ENCODE measurements at places on chromosomes 5 and 9.

GRCh38 chr5:159792180-159792579, 124.1 kb upstream of the ADRA1B start:
- DNase-seq, result no peak

- no peak for DNase-seq
Measured at GRCh38 chr5:44888435-44888834, 79.7 kb downstream of the MRPS30 start.

DNA sequence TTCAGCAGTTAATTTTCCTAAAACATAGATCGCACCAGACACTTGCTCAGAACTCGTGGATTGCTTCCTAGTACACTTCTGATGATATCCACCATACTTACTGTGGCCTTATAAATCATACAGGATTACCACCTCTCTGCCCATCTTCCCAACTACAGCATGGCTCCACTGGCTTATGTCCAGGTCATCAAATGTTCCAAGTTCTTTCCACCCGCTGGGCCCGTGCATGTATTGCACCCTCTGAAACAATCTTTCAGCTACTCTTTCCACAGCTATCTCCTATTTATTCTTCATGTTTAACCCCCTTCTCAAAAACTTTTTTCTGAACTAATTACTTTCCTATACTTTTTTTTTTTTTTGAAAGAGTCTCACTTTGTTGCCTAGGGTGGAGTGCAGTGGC, 18.5 kb downstream of the FBXW2 start:
- DNase-seq, result no peak

- peak; percentile 61 for DNase-seq
Measured at GRCh38 chr5:59020611-59021285, 437.9 kb downstream of the RAB3C start.

DNA sequence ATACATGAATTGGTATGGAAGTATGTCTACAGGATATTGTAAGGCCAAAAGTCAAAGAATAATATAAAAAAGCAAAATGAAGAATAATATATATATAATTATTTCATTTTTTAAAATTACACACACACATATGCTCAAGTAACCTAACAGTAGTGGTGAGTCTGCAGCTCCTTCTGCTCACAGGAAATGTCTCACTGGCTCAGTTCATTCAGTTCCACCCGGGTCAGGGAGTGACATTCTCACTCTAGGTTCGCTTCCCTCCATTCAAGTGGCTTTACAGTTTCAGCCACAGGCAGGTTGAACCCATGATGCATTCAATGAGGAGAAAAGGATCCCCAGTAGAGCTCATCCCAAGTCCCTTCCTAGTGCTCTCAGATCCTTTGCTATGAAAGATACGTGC, 90.8 kb downstream of the SUSD1 start:
- DNase-seq, result no peak

DNA sequence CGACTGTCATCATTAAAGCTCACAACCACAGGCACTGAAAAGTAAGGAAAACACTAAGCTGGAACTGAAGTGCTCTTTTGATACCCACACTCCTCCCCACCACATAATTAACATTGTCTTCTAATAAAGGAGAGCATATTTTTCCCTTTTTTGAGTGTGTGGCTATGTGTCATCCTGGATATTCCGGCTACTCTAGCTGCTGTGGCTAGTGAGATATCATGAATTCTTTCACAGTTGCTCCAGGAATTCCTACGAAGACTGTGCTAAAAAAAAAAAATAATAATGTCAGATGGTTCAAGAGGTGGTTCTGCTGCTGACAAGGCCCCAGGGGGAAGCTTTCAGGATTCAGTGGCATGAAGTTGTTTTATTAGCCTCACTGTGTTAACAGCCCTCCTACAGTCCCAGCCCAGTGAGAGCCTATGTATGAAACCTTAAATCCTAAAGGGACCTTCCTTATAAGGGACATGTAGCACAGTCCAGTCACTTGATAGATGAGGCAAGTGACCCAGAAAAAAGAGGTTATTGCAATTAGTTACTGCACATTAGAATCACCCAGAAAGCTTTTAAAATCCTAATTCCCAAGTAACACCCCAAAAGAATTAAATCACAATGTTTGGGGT, 46.6 kb downstream of the TMEM252 start:
- DNase-seq, result no peak

- DNase-seq, result no peak
Measured at GRCh38 chr9:130833031-130833990, 1.7 kb upstream of the ABL1 start.

- DNase-seq, result no peak
Measured at GRCh38 chr5:69502767-69503488, 10.3 kb downstream of the OCLN start.

- no peak for DNase-seq
Measured at GRCh38 chr5:158807946-158808345, 291.8 kb downstream of the EBF1 start.

GRCh38 chr9:105854026-105854782, 159.9 kb downstream of the TMEM38B start:
- no peak for DNase-seq

GRCh38 chr5:107739661-107740060, 68.9 kb upstream of the EFNA5 start:
- no peak for DNase-seq

DNA sequence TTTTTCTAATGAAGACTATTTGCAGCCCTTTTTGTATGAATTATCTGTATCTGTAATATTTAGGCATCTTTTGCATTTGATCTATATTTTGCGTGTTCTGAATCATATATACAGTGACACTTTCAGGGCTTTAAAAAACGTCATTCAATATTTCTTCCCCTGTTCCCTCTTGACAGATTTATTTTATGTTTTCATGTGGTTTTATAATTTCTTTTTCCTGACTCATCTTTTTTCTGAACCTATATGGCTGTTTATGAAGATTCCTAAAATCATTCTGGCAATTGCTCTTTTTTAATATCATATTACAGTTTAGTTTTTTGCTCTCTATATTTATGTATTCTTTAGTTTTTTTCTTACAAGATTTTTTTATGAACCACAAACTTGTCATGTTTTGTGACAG, 67.6 kb downstream of the SMARCA2 start:
- no peak for DNase-seq

DNA sequence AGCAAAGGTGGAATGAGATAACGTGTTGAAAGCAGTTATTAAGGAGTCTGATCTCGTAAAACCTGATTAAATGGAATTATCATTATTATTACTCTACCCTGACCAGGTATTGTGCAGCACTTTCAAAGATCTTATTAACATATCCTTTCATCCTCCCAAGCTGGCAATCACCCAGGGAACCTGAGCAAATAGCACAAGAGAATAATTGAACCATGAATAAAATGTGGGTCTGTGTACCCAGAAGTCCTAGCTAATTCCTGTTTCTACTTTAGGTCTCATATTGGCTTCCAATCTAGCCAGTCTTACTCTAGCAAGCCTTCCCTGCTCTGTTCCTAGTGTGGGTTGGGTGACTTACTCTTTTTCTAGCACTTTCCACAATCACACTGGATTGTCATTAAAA, 162.2 kb upstream of the STK32A start:
- DNase-seq, result no peak

- DNase-seq, result no peak
Measured at GRCh38 chr5:123511290-123511647, 708 bp upstream of the CSNK1G3 start.

DNA sequence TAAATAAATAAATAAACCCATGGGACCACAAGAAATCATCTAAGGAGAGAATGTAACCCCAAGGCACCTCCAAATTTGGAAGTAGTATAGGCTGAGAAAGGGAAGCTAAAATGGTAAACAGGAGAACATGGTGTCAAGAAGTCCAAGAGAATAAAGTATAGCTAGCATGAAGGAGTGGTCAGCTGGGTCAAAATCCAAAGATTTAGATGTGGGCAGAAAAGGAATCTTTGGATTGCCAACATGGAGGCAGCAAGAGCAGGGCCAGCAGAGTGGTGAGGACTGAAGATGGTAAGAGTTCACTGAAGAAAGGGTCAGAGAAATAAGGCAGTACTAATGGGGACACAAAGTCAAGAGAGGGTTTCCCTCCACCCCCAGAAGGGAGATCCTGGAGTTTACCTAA, 53.0 kb downstream of the TSSK1B start:
- DNase-seq, result no peak

GRCh38 chr5:60173667-60174066, 280.1 kb upstream of the PDE4D start:
- no peak for DNase-seq

DNA sequence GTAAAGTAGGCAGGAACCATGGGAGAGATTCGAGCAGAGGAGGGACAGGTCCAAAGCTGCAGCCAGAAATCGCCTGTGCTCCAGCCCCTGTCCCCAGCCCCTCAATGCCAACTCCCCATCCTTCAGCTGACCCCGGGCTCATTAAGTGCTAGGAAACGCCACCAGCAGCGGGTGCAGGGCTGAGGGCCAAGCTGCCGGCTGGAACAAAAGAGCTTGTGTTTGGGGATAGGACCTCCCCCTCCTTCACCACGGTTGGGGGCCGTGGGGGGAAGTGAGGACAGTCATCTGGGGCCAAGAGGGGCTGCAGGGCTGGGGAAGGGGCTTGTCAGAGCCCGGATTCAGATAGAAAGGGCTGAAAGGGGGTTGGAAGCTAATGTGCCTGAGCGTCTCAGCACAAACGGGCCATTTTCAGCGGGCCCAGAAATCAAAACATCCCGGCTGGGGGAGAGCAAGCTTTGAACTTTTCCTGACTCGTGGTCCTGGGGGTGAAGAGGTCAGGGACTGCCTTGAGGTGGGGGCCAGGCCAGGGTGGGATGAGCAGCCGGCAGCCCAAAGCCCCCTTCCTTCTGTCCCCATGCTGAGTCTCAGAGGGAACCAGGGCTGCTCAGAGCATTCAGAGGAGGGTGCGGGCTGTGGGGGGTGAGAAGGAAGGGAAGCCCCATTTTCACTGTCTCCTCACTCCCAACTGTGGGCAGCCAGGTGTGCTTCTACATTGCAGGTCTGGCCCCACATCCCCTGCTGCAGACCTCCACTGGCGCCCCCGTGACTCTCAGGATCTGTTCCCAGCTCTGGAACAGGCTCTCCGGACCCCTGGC, 69.4 kb upstream of the DAB2IP start:
- no peak for DNase-seq

GRCh38 chr5:74277418-74277817, 363.1 kb downstream of the ENC1 start:
- DNase-seq, result no peak

- DNase-seq, result no peak
Measured at GRCh38 chr5:54838843-54839242, 146.6 kb downstream of the ESM1 start.

DNA sequence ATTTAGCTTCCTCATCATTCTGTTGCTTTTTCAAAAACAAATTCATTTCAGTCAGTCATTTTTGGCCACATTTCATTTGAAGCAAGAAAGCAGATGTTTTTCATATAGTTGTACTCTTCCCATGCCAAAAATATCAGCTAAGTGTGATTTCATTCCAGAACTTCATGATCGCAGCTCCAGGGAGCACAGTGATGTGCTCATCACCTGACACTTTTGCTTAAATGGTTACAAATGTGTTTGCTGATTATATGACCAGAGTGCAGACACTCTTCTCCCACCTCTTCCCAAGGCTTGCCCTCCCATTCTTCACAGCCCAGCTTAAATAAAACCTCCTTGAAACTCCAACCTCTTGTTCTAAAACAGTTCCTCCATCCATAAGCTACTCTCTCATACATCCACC, 32.6 kb downstream of the GABRB2 start:
- DNase-seq, result no peak

DNA sequence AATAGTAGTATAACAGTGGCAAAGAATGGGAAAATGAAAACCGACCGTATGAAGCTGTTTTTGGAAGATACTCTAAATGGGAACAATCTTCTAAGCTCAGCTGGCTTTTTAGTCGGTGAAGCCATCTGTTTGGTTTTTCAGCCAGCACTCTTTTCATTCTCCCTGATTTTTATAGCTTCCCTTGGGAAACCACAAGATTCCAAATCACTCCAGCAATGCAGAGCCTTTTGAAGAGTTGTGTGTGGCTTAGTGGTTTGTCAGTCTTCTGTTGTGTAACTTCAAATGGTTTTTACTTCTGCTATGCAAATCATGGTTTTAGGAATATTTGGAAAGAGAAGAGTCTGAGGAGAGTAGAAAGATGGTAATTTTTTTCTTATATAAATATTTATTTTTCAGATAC, 180.7 kb downstream of the KDM4C start:
- no peak for DNase-seq

DNA sequence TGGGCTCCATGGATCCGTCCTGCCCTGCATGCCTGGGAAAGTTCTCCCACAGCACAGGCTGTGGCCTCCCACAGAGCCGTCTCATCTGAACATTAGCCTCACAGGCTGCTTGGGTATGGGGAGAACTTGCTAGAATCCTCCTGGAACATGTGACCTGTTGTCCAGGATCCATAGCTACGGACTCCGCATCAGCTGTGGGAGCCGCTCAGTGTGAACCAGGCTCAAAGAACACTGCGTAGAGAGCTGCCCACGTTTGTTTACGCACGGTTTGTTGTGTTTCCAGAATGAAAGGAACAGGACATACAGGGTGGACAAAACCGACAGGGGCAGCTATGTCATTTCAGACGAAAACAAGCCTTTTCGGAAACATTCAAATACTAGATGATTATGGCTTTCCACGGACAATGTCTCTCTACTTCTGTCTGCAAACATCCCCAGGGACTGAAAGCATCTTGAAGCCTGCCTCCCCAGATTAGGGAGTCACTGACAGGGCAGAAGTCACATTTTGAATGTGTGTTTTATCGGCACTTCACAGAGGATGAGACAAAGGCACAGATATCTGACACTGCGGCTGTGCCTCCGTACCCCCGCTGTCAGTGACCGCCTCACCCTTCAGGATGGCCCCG, 390.3 kb downstream of the GADD45G start:
- DNase-seq, result no peak

DNA sequence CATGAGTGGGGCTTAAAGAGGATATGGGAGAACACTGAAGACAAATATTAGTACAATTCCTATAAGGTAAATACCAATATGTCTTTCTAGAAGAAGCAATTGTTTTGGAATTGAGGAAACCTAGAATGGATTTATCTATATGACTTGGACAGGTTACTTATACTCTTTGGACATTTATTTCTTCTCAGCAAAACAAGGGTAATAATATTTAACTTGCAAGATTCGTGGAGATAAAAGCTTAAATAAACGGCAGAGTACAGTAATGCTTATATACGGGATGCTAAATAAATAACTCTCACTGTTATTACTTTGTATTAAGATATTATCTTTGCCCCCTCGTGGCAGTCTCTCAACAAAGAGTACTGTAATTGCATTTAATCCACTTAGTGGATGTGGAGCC, 8.6 kb downstream of the DMRTA1 start:
- no peak for DNase-seq

DNA sequence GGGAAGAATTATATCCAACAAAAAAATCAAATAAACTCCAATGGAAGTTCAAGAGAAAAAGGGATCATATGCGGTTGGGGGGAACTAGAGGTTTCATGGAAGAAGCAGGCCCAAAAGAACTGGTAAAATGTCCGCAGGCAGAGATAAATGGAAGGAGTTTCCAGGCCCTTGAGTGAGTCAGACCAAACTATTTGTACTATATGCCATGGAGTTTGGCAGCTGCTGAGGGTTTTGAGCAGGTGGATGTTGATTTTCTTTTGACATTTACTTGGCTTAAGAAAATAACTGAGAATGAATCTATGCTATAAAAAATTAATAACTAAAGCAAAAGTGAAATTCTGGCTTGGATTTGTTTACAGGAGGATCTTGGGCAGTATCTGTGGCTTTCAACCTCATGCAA, 33.7 kb downstream of the MINAR2 start:
- DNase-seq, result no peak

- no peak for DNase-seq
Measured at GRCh38 chr9:26356491-26356890, 536.1 kb downstream of the CAAP1 start.

- DNase-seq, result no peak
Measured at GRCh38 chr9:88418025-88418424, 29.8 kb downstream of the SPIN1 start.

Measured in activated CD4-positive, alpha-beta T cell treated with anti-CD3 and anti-CD28 coated beads for 48 hours (primary cell).